NCI-H748 treated with DMSO at 0.1 percent for 48 hours (cell line): ENCODE measurements at places on chromosomes 6 and 20.
A peak's percentile ranks its signal among the peaks of the same experiment; 100 is the strongest.

DNA sequence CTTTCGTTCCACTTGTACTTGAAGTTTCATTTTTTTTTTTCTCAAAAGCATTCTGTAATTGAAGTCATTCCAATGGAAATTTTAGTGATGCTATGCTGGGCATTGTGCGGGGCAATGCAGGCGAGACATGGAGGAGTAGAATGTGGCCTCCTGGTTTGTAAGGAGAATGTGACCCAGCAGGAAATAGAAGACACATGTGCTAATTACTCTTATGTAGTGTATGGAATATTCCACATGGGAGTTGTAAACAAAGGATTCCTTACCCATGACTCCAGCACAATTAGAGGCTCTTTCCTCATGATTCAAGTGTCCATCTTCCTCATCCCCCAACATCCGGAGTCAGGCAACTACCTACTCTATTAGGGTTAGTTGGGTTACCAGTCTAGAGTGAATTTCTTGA, 14.9 kb upstream of the RFPL4B start:
- no peak for DNase-seq

DNA sequence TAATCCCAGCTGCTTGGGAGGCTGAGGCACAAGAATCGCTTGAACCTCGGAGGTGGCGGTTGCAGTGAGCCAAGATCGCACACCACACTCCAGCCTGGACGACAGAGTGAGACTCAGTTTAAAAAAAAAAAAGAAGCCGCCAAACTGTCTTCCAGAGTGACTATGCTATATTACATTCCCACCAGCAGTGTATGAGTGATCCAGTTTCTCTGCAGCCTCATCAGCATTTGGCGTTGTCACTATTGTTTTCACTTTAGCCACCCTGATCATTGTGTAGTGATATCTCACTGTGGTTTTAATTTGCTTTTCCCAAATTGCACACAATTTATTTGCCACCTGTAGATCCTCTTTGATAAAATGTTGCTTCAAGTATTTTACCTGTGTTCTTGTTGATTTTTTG, 6.0 kb upstream of the AKAP12 start:
- DNase-seq = no peak

GRCh38 chr6:155325700-155326516, 11.6 kb upstream of the TFB1M start:
- DNase-seq = peak; percentile 35

DNA sequence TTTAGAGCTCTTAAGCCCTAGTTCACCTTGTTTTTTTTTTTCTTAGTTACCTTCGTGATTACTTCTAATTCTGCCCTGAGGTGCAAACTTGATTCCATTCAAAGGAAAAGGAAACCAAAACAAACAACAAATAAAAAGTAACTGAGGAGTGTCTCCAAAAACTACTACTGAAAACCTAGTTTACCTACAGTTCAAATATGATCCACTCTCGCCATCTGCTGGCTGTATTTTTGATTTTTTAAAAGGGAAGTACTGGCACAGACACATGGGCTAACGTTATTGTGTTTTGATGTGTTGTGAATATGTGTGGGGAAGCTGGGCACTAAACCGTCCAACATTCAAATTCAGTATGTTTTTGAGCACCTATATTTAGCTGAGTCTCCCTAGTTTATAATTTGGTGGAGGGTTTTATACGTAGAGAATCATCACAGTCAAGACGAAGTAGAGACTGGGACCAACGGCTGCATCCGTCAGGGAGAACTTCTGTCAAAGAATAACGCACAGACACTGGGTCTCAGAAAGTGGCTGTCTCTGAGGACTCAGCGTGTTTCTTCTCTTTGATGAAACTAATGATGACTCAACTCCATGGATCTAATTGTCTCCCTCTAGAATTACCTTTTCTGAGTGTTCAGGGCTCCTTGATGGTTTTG, 373.5 kb upstream of the BTBD3 start:
- DNase-seq = peak; percentile 90

DNA sequence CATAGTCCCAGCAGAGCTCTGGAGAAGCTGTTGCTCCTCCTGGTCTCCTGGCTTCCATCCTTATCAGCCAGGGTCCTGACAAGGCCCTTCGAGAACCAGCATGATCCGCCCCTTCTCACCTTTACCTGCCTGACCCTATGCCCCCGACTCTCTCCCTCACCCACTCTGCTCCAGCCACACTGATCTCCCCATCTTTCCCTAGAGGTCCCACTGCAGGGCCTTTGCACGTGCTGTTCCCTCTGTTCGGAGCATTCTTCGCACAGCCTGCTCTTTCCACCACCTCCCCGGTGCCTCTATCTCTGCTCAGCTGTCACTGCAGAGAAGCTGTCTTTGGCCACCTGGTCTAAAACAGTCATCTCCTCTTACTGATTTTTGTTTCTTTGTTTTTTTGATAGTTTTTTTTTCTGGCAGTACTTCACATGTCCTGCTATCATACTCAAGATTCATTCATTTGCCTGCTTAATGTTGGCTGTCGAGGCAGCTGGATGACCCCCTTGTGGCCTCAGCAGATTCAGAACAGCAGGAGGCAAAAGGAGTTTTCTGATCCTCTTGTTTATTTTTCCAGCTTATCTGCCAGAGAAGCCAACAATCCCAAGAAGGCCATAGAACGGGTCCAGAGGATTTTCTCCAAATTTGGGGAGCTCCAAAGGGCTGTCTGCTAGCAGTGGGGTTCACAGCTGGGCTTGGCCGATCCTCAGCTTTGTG, 1.6 kb upstream of the PTGIS start:
- DNase-seq = no peak

GRCh38 chr20:41649489-41649888, 31.3 kb upstream of the CHD6 start:
- DNase-seq = peak; percentile 51

- DNase-seq = no peak
Measured at GRCh38 chr6:12818324-12818723, 101.8 kb downstream of the PHACTR1 start.

- no peak for DNase-seq
Measured at GRCh38 chr6:89731924-89732567, 87.5 kb downstream of the MDN1 start.

DNA sequence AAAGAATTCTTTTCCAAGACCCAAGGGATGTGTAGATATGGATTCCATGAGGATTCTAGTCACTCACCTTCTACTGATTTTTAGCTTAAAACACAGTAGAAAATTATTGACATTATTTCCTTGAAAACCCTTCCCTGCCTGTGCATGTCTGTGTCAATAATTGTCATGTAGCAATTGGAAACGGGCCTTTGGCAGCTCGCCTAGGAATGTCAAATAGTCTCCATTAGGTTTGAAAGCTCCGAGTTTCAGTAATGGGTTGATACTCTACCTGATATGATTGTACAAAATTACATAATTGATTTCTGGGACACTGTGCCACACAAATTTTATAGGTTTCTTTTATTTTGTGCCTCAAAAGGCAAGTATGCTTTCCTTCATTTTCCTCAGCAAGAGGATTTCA, 515.2 kb upstream of the ARID1B start:
- peak; percentile 50 for DNase-seq

- DNase-seq = no peak
Measured at GRCh38 chr20:19047040-19047950, 165.1 kb upstream of the SLC24A3 start.

DNA sequence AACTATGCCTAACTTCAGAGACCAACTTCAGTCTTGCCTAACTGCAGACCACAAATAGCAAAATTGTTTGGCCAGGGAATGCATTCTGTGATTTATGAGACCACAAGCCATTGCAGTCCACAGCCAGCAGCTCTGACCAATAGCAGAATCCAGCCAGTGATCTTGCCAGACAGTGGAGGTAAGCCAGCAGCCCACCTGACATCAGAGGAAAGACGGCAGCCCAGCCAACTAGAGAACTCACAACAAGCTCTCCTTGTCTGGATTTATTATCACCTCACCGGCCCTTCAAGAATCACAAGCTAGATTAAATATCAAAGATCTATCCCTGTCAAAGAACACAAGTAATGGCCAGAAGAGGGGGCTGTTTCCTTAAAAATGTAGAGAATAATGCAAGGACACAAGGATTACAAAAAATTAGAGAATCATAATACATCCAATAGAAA, 66.5 kb upstream of the SLC35F1 start:
- no peak for DNase-seq

GRCh38 chr6:1553562-1554083, 56.1 kb upstream of the FOXC1 start:
- no peak for DNase-seq

- no peak for DNase-seq
Measured at GRCh38 chr6:41584205-41584604, 38.0 kb downstream of the FOXP4 start.

DNA sequence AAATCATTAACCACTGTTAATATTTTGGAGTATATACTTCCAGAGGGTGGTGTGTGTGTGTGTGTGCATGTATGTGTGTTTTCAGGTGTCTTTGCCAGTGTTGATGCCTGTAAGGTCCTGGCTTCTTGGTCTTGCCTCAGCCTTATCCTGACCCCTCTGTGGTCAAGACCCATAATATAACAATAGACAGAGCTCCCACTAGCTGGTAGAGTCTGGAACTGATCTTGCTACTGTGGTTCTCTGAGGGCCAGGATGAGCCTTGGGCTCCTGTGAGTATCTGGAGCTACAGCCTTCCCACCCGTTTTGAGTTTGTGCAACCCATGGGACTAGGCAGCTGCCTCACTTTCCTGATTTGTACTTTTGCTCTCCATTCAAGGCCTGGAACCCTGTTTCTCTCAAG, 191.0 kb downstream of the IBTK start:
- DNase-seq = no peak

DNA sequence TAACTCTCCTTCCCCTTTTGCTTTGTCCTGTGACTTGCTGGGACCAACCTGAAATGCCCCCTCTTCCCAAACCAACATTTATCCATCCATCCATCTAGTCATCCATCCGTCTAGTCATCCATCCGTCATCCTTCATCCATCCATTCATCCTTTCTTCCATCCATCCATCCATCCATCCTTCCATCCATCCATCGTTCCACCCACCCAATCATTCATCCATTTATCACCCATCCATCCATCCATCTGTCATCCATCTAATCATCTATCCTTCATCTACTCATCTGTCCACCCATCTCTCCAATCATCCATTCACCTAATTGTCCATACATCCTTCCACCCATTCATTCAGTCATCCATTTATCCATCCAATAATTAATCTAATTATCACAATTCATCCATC, 92.7 kb downstream of the EDN3 start:
- no peak for DNase-seq
